GM04504 (cell line): ENCODE measurements at places on chromosomes 16 and 17.

GRCh38 chr17:34125010-34125409, 130.1 kb upstream of the CCL2 start:
- DNase-seq = no peak

GRCh38 chr17:36749493-36749892, 148.1 kb downstream of the MRM1 start:
- no peak for DNase-seq

- no peak for DNase-seq
Measured at GRCh38 chr17:40883031-40883430, 2.0 kb downstream of the KRT20 start.

- DNase-seq = no peak
Measured at GRCh38 chr17:32489320-32490100, 2.7 kb downstream of the CDK5R1 start.
